ENCODE measurements at places on chromosomes 12 and 14. TPM values are rescaled to one million over a fixed set of nuclear protein-coding genes. Genes with fewer than 3 reads are reported as not detected.

Gene TSPAN8
- 15.2 TPM for total RNA-seq

Gene PIWIL1
- total RNA-seq: not detected

Gene SLC35F4
- total RNA-seq: not detected

Gene PSMB5
- total RNA-seq: 415 TPM

Gene MAP1LC3B2
- total RNA-seq: 0.28 TPM

Gene FOXM1
- total RNA-seq: 0.28 TPM

Gene PRR4
- 0.28 TPM for total RNA-seq

Gene MIPOL1
- total RNA-seq: 5.9 TPM

Gene LRRC10
- total RNA-seq: not detected

Gene ALDH1L2
- total RNA-seq: 74.4 TPM

Gene SMOC1
- total RNA-seq: 0.85 TPM

Gene GPR68
- total RNA-seq: 0.96 TPM

Gene TSHR
- total RNA-seq: not detected

Gene GPR84
- not detected for total RNA-seq

Gene KRT86
- total RNA-seq: 0.19 TPM
